Progenitor cell of endocrine pancreas (in vitro differentiated cells): ENCODE measurements at places on chromosomes 2 and 18. TPM values are rescaled to one million over a fixed set of nuclear protein-coding genes. Genes with fewer than 3 reads are reported as not detected.

DNA sequence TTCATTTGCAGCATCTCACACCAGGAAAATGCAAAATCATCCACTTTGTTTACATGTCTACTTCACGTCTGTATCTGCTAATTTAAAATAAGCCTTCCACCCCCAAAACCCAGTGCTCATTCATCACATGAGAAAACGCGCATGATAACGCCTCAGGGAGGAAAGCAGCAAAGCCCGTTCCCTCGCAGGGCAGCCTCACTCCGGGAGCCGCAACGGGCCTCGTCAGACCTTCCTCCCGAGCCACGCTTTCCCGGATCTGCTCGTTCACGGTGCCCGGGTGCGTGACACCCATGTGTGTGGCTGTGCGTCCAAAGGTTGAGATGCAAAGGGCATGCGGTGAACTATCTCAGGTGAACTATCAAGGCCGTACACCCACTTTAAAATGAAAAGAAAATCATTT lies 59.8 kb downstream of the NDUFA10 start:
- no peaks in the 10 kb centered on the region for H3K4me1 ChIP-seq
- DNase-seq, result no peak
- no peak overlapping the region for H3K4me3 ChIP-seq
- no peaks in the 10 kb centered on the region for H3K27me3 ChIP-seq

- no peak overlapping the region for H3K27ac ChIP-seq
- no peak for DNase-seq
- peaks cover 11% of the 10 kb centered on the region for H3K27me3 ChIP-seq
- peaks cover 7% of the 10 kb centered on the region for H3K4me1 ChIP-seq
- no peaks in the 10 kb centered on the region for H3K36me3 ChIP-seq
- no peak overlapping the region for H3K4me3 ChIP-seq
Observed at GRCh38 chr2:156719036-156719435, 282.9 kb downstream of the GPD2 start.

GRCh38 chr18:49855711-49856415 lies 42.5 kb upstream of the ACAA2 start:
- peaks cover 17% of the 10 kb centered on the region for H3K4me1 ChIP-seq
- no peaks in the 10 kb centered on the region for H3K27me3 ChIP-seq
- H3K27ac ChIP-seq, result no peak overlapping the region
- no peak for DNase-seq

DNA sequence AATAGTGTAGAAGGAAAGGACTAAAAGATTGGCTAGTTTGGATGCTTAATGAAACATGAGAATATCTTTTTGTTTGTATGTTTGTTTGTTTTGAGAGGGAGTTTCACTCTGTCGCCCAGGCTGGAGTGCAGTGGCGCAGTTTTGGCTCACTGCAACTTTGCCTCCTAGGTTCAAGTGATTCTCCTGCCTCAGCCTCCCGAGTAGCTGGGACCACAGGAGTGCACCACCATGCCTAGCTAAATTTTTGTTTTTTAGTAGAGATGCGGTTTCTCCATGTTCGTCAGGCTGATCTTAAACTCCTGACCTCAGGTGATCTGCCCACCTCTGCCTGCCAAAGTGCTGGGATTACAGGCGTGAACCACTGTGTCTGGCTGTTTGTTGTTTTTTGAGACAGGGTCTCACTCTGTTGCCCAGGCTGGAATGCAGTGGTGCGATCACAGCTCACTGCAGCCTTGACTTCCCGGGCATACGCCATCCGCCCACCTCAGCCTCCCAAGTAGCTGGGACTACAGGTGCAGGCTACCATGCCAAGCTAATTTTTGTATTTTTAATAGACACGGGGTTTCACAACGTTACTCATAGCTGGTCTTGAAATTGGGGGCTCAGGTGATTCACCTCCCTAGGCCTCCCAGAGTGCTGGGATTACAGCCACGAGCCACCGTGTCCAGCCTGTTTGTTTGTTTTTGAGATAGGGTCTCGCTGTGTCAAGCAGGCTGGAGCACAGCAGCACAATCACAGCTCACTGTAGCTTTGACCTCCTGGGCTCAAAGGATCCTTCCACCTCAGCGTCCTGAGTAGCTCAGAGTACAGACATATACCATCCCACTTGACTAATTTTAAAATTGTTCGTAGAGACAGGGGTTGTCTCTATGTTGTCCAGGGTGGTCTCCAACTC lies 209.2 kb downstream of the MYCN start:
- no peaks in the 10 kb centered on the region for H3K27me3 ChIP-seq
- no peak overlapping the region for H3K27ac ChIP-seq
- DNase-seq, result no peak
- H3K36me3 ChIP-seq, result no peaks in the 10 kb centered on the region

- H3K4me1 ChIP-seq, result peaks cover 4% of the 10 kb centered on the region
- H3K4me3 ChIP-seq, result no peak overlapping the region
- DNase-seq, result no peak
- H3K27ac ChIP-seq, result no peak overlapping the region
- H3K27me3 ChIP-seq, result no peaks in the 10 kb centered on the region
Observed at GRCh38 chr18:12819322-12819721, 64.7 kb downstream of the PTPN2 start.

DNA sequence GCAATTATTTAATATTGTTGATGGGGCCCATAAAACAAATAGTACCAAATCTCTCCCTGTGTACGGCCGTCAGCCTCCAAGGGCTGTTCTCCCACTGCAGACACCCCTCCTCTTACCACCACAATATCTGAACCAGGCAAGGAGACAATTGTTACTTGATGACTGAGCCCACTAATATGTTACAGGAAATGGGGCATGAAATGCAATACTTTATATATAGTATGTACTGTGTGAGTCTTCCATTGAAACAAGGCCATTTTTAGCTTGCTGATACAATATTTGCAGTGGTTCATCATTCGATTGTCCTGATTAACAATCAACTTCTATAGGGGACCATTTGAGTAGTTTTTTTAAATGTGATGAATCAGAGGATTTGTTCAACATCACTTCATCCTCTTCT lies 307.3 kb downstream of the GBX2 start:
- H3K27me3 ChIP-seq, result no peaks in the 10 kb centered on the region
- H3K27ac ChIP-seq, result no peak overlapping the region
- H3K4me1 ChIP-seq, result peaks cover 9% of the 10 kb centered on the region
- H3K36me3 ChIP-seq, result peaks cover 1% of the 10 kb centered on the region
- H3K4me3 ChIP-seq, result no peak overlapping the region

DNA sequence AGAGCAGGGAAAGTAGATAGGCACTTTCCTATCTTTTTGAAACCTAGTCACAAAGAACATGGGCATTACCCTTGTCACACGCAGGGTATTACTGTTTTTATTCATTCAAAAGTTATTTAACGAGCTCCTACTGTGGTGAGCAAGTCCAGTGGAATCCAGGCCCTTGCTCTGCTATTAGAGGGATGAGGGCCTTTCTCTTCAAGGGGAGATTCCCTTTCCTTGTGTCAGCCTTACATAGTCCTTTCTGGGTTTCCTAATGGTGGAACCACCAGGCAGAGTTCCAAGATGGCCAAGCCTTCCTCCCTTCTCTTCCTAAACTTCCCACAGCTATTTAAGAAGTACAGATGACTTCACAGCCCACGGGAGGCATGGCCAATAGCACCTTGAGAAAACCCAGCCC lies 64.6 kb downstream of the SPTBN1 start:
- H3K27me3 ChIP-seq, result no peaks in the 10 kb centered on the region
- no peak overlapping the region for H3K4me3 ChIP-seq
- H3K27ac ChIP-seq, result no peak overlapping the region
- no peak for DNase-seq
- peaks cover 28% of the 10 kb centered on the region for H3K4me1 ChIP-seq

DNA sequence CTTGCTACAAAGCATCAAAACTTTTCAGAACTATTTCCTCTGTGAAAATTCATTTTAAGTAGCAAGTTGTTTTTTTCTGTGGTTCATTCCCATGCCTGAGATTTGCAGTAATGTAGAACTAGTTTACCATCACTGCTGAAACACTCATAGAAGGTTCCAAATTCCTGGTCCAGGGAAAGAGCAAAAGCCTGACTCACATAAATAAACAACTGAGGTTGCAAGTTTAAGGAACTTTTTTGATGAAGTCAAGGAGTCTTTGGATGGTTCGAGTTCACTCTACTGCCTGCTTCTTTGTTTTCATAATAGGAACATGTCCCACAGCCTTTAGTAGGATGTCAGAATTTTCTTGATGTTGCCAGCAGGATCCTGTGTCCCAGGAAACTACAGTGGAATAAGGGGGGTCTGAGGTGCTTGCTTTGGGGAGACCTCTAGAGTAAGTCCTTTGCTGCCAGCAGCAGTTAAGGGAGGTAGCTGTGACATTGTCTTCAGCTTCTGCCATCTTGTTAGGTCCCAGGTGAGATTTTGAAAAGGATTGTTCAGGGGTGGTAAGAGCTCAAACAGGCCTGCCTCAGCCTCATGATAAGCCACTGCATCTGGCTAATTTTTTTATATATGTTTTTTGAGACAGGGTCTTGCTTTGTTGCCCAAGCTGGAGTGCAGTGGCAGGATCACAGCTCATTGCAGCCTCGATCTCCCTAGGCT lies 43.9 kb downstream of the ACSL3 start:
- no peak overlapping the region for H3K4me3 ChIP-seq
- DNase-seq, result no peak
- H3K4me1 ChIP-seq, result peaks cover 25% of the 10 kb centered on the region
- H3K27me3 ChIP-seq, result no peaks in the 10 kb centered on the region
- H3K36me3 ChIP-seq, result peaks cover 12% of the 10 kb centered on the region

DNA sequence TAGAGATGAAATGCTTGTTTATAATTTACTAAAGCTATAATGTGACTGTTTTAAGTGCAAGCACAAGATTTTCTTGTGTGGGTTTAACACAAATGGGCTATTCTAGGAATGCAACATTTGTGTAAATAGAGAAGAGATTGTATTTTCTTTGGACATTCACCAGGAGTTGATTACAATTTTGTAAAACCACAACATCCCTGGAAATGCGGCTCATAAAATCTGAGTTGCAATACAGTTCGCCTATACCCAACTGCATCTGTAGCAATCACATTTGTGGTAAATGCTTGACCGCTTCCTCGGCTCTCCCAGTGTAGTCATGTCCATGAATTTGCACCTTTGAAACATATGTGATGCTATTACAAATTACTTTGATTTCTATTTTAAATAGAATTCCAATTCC lies 348.7 kb upstream of the CDH20 start:
- H3K27ac ChIP-seq, result no peak overlapping the region
- no peaks in the 10 kb centered on the region for H3K27me3 ChIP-seq
- no peak for DNase-seq
- H3K4me1 ChIP-seq, result no peaks in the 10 kb centered on the region
- H3K4me3 ChIP-seq, result no peak overlapping the region

DNA sequence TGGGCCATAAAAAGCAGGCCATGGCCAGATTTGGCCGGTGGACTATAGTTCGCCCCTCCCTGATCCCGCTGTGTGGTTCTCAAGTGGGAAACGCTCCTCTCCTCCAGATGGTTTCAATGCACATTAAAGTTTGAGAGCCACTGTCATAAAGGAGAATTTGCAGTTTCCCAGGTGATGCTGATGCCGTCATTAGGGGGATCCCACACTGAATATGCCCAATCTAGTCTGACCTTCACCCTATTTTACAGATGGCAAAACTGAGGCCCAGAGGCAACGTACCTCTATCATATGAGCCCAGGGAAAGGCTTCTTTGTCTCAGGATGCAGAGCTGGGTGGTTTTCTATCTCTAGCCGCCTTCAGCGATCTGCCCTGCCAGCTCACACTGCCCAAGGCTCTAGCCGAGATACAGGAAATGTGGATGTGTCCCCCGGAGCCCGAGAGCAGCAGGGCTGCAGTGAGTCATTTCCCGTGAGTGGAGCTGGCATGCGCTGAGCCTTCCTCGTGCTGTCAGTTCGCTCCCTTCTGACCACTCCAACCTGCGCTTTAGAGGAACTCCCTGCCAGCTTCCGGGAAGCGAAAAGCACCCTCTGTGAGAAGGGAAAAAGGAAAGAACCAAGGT lies 116.2 kb downstream of the SMAD7 start:
- peaks cover 37% of the 10 kb centered on the region for H3K4me1 ChIP-seq
- H3K4me3 ChIP-seq, result no peak overlapping the region
- H3K36me3 ChIP-seq, result no peaks in the 10 kb centered on the region
- no peak overlapping the region for H3K27ac ChIP-seq
- no peak for DNase-seq
- H3K27me3 ChIP-seq, result no peaks in the 10 kb centered on the region

DBI gene
- 144 and 156 TPM in 2 replicates for total RNA-seq

ING5 gene
- total RNA-seq, result 57.8 and 65.9 TPM in 2 replicates

ZSWIM2 gene
- total RNA-seq, result not detected in 2 replicates

MTCL1 gene
- total RNA-seq, result 81.5 and 85.6 TPM in 2 replicates

POTEI gene
- 4.9 and 5.6 TPM in 2 replicates for total RNA-seq
